ENCODE measurements at places on chromosomes 1 and 21.
A peak's percentile ranks its signal among the peaks of the same experiment; 100 is the strongest.

GRCh38 chr1:158101927-158102326 lies 78.8 kb upstream of the CD1D start:
- DNase-seq = no peak

DNA sequence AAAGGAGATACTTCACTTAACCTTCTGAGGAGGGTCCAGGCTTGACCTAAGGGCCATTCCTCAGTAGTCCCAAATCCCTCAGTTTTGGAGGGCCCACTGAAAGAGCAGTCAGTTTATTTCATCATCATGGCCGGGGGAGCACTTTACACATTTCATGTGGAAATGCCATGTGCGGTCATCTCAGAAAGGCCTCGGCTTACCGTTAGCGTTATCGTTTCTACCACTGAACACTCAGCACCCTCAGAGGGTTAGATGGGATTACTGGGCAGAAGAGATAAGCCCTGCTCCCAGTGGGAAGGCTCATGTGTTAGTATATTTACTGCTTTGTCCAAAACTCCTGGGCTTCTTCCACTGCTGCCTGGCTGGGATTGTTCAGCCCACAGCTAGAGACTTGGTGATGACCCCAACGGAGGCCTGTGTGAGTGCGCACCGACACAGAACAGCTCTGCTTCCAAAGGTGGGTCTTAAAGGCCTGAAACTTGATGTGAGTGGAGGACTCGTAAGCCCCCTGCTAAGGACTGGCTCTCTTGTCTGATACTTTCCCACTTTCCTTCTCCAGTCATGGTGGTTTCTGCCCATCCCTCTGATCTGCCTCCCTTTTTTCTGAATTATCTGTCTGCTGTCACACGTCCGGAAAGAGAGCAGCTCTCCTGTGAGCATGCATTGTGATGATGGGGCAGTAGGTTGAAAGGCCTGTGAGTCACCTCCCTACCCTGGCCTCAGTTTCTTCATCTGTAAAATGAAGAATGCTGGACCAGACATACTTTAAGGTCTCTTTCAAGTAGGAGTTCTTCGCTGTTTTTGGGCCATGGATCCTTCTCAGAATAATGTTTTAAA lies 284.5 kb downstream of the ASTN1 start:
- no peak for DNase-seq

DNA sequence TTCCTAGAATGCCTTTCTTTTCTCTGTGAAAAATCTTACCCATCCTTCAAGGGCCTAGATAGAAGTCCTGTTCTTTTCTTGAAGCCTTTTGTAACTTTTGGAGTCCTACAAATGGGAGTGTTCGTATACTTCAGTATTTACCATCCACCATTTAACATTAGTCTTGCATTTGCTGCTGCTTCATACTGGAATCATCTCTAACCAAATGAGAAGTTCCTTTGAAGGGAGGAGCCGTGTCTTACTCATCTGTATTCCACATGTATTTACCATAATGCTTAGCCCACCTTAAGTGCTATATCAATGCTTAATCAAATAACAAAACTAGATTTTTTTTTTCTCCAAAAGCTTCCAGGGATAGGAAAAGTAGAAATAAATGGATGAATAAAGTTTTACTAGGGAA lies 7.1 kb downstream of the PRDX6 start:
- DNase-seq = no peak

- no peak for DNase-seq
Measured at GRCh38 chr1:26970810-26971209, 10.5 kb upstream of the KDF1 start.

- no peak for DNase-seq
Measured at GRCh38 chr1:29290414-29290985, 54.2 kb downstream of the PTPRU start.

DNA sequence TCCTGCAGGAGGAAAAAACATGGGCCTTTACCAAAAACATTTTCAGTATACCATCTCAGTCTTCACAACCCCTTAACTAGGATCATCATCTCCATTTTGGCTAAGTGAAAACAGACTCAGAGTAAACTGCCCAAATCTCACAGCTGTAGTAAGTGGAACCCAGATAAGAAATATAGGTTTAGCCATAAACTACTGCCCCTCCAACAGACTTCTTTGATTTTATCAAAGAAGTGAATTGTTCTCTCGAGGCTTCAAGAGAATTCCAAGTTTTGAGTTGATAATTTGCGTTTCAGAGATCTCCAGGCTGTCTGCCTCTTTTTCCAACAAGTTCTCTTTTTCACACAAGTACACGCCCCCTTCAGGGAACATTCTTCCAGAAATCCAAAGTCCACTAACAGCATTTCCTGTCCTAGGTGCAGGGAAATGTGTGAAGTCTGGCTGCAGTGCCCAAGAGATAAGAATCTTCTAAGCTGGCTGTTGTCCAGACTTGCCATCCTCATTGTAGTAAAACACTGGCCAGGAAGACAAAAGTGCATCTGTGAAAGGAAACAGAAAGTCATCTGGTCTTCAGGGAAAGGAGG lies 30.8 kb downstream of the RNF19B start:
- no peak for DNase-seq

GRCh38 chr1:221758455-221758854 lies 16.6 kb upstream of the DUSP10 start:
- DNase-seq = no peak

GRCh38 chr1:31381394-31382294 lies 8.8 kb upstream of the FABP3 start:
- DNase-seq = no peak

GRCh38 chr1:204760350-204760749 lies 74.8 kb upstream of the LRRN2 start:
- no peak for DNase-seq

GRCh38 chr1:47814612-47815395 lies 182.4 kb downstream of the TRABD2B start:
- no peak for DNase-seq

GRCh38 chr1:38870996-38871395 lies 2.2 kb downstream of the MYCBP start:
- DNase-seq = no peak

GRCh38 chr1:93615582-93616150 lies 66.0 kb downstream of the BCAR3 start:
- DNase-seq = no peak

DNA sequence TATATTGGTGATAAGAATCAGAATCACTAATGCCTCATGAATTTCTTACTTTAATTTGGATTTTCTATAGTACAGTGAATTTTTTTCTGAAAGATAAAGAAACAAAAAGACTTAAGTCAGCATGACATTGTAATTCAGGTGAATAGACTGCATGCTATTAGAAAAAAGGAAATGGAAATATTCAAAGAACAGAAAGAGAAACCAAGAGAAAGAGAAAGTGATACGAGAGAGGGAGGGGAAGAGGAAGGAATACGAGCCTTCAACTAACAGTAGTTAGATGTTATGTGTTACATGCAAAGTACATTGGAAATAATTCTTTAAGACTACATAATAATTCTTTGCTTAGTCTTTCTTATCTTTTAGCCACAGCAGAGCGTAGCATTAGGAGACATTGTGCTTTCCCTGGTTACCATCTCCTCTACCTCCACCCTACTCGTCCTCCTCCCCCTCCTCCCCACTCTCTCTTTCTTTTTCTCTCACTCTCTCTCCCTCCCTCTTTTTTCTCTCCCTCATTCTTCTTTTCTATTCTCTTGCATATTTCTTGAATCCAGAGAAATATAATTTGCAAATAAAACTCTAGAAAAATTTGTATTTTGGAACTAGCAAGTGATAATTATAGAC lies 46.4 kb upstream of the ADGRL4 start:
- no peak for DNase-seq

DNA sequence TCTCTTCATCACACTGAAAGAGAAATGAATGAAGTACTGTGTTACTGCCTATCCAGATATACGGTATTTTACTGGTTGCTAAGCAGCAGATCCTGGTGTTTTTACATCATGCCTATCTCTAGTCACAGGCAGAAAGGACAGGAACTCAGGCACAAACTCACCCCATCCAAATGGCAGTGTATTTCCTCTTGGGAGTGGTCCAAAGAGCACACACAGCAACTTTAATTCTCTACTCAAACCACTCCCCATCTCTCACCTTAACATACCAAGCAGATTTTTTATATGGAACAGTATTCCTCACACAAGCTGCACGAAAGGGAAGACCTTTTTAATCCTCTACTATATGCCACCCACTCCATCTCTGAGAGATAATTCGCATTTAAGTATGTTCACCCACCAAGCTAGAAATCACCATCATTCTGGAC lies 27.3 kb downstream of the EIF4G3 start:
- no peak for DNase-seq

- peak; percentile 25 for DNase-seq
Measured at GRCh38 chr1:230972855-230973271, 5.8 kb downstream of the TTC13 start.

DNA sequence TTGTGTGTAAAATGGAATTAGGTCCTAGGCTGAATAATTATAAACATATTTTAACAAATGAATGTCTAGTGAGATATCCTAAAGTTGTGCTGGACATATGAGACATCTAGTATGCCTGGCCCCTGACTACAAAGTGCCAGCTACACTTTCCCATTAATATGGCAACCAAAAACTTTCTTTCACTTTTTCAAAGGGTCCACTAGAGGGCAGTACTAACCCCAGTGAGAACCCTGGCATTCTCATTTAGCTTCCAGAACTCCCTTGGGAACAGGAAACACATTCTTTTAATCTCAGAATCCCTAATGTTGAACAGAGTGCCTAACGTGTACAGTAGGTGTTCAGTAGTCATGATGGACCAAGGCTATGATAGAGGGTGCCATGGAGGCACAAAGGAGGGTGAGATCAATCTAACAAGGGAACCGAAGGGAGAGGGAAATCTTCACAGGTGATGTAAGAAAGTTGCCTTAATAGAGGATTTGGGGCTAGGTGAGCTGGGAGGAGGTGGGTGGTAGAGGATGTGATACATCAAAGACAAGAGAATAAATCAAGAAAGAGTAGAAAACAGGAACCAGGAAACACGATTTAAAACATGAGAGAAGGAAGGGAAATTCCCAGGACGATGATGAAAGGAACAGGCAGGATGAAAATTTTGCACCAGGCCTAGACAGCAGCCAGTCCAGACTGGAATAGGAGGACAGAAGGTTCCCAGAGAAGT lies 41.6 kb downstream of the NSL1 start:
- no peak for DNase-seq

- DNase-seq = no peak
Measured at GRCh38 chr1:113768916-113769600, 9.8 kb upstream of the PHTF1 start.

DNA sequence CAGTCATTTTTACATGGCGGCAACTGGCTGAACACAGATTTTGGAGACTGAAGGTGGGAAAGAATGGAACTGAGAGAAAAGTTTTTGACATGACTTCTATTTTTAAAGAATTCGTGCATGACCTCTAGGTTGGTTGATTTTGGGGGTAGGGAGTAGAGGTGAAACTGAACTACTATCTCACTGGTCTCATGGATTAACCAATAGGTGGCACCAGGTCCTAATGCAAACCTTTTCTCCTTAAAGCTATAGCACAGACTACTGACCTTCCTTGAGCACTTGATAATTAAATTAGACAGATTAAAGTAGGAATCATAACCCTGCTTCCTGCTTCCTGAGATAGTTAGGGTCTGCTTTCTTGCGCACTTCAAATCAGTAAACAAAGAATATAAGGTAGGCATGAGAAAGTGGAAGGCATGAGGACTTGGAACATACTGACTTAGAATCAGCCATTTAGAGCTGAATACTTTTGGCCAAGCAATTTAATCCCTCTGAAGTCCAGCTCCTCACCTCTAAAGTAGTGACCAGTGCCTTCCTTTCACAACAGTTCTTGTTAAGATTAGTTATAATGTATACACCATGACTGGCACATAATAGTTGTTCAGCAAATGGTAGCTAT lies 206.0 kb downstream of the CENPF start:
- DNase-seq = no peak

DNA sequence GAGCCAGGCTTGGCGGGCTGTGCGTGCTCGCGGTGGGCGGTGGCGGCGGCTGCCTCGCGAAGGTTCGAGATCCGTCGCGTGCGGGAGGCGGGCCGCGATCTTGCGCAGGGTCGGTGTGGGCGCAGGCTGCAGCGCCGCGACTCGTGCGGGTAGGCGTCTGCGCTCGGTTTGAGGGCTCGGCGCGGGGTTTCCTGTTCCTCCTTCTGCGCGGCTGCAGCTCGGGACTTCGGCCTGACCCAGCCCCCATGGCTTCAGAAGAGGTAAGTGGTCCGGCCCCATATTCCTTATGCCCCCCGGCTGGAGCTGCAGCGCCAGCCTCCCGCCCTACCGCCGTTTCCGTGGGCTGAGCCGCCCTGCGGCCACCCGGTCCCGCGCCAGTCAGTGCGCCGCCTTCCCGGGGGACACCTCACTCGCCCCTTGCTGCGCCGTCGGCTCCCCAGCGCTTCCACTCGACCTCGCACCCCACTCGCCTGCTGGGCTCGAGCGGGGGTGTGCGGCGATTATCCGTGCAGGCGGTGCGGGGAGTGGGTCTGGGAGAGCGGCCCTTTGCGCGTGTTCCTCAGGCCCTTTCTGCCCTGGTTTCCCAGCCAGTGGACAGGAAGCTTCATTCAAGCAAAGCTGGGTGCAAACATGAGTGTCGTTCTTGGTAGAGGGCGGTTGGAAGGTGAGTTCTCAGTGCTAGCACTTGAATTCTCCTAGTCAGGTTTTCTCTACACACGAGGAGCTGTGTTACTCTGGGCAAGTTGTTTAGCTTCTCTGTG lies at the start of gene CACYBP:
Gene CACYBP (plus strand): TSS at position 12 of the 761 bp plus-strand sequence. CDS start 234 bp downstream, at position 246.
- no peak for DNase-seq

GRCh38 chr1:112465122-112465521 lies 43.6 kb upstream of the WNT2B start:
- DNase-seq = no peak

DNA sequence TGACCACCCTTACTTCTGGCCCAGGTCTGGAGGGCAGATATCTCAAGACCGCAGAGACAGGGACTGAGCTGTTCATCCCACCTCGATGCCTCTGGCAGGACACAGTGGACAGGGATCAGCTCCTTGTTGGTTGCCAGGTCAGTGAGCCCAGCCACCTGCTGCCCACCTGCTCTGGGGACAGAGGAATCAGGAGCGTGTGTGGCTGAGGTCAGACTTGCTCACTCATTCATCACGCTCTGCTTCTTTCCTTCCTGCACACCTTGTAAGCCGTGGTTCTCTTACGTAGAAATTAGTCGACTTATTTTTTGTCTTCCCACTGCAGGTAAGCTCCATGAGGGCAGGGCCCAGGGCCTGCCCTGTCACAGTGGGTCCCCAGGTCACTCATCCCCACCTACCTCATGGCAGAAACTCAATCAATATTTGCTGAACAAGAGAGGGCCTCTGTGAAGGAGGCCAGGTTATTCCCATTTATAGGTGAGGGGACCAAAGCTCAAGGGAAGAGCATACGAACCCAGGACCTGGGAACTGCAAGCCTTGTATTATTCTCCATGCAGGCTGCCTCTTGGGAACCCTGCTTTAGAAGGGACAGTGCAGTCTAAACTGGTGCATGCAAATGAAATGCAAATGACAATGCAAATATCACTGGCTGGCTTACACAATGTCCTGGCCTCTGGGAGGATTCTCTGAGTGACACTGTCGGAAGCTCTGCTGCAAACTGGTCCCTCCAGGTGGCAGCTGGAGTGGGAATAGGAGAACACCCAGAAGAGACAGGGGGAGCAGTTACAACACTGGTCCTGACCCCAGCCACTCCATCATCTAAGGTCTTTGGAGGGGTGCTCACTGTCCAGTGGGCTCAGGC lies 58.4 kb upstream of the PAX7 start:
- DNase-seq = no peak
